ENCODE measurements at places on chromosomes 5 and 9.

DNA sequence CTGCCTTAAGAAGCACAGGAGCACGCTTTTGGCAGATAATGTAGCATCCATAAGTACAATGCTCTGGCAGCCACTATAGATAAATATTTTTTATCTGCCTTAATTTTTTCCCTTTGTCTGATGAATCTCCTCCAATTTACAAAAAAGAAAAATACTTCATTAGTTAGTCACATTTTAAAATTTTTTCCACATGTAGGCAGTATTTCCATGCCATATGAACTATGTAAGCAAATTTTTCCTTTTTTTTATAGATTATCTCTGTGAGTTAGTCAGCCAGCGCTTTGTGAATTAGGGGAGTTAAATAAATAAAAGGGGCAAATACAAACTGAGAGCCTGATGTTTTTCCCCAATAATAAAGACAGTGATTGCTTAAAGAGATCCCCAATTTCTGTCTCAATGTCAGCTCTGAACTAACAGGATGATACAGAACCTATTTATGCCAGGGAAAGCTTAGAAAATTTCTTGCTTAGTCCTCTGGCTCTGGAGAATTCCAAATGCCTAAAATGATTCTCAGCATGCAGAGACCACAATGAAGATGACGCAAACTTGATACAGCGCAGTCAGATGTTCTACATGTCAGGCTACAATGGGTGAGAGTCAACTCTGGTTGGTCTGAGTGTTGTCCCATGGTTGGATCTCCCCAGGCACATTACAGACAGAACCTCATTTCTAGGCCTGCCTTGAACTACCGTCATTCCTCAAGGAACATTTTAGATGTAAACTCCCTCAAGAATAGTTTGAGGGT lies 390.4 kb upstream of the CDH6 start:
- no peak for DNase-seq

DNA sequence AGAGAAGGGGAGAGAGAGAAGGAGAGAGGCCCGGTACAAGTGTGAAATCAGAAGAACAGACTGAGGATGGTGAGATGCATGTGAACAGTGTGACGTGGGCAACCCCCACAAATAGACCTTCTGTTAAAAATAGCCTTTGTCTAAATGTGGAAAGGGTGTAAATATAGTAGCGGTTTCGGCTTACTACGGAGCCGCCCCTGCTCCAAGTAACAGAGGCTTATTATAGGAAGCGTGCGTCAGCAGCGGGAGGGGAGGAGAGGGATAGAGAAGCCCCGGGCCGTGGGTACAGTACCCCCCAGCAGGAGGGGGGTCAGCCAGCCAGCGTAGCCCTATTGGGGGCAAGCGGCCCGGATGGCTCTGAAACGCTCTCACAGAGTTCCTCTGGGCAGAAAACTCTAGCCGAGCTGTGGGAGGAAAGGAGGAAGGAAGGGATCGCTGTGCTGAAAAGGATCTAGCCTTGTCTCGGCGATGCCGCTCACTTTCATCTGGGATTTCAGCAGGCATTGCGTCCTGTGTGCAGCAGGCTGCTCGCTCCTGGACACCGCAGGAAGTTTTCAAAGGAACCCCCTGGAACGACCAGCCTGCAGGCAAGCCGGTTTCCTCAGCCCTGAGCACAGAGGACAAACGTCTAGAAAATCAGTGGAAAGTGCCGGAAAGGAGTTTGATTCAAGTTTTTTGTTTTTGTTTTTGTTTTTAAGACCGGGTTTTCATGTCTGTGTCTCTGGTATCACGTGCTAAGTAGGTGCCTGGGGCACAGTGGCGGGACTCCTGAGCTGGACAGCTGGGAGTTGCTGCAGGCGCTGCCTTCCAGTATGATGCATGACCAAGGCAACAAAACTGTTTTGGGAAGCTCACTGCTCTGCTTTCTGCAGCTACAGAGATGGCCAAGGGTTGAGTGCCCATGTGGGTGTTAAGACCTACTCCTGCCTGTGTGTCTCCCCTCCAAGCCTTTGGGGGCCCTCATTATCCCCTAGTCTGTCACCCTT lies 146.6 kb downstream of the SEC61B start:
- DNase-seq, result no peak

GRCh38 chr5:104171958-104172690 lies 609.5 kb upstream of the NUDT12 start:
- DNase-seq, result no peak

DNA sequence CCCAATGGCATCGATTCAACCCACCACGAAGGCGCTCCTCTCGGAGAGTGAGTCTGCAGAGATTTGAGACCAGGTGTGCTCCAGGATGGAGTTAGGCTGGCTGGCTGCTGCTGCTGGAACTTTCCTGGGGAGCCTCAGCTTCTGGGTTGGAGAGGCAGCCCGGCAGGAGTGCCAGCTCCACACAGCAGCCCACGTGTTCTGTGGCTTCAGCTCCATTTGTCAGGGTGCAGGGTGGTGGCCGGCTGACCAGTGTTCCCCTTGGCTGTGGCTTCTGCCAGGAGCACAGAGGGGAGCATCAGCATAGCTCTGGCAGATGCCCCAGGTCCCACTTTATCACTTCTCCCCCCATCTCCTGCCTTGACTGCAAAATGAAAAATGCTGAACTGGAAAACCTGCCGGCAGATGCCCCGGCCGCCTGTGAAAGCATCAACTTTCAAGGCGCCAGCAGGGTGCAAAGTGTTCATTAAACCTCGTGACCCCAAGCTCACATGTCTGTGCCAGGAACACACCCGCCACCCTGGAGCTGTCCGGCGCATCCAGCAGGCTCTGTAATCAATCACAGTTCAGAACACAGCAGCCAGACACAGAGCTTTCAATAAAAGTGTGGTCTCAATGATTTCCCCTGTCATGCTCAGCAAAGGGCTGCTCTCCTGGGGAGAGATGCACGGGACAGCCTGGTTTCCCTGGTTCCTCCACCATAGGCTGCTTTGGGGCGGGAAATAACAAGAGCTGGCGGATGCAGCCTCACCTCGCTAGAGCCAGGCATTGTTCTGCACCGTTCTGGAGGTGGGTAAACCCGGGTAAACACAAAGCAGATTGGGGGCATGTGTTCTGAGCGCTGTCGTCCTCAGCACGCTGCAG lies 53.2 kb downstream of the TRIP13 start:
- DNase-seq, result no peak

DNA sequence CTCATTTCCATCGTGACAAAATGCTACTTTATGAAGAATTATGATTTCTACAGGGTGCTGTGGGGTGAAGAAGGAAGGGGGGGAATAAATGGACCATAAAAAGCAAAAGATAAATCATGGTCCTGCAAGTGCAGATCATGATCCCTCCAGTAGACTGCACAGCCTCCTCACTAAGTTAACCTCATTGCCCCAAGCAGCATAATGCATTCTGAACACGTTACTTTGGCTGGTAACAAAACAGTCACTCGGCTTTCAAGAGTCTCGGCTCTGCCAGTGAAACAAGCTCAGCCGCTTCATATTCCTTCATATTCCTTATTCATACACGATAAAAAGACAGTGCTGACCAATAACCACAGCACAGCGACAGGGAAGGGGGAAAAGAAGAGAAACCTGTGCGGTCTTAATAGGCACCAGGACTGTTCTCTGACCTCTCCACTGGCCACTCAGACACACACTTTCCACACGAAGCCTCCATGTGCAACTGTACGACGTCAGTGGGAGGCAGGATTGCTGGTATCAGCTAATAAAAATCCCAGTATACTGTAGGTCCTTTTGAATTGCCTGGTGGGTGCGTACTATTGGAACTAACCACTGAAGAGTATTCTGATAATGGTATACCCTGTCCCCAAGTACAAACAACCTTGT lies 60.5 kb downstream of the ANKH start:
- DNase-seq, result no peak

- DNase-seq, result no peak
Measured at GRCh38 chr5:137575847-137576246, 76.7 kb upstream of the SPOCK1 start.

DNA sequence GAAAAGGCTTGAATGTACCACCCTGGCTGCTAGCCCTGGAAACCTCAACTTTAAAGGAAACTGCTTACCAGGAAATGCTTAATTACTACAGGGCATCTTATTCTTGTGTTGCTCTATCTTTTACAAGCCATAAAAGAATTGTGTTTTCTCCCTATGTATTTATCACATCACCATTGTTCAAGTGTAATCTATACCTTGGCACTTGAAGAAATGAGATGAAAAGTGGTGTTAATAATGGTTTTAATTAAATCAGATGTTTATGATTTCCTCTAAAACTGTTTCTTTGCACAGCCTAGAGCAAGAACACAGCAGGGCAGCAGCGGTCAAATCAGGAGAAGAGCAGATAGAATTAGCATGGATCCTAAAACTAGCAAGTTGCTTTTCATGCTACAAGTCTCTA lies 131.8 kb upstream of the RGMB start:
- no peak for DNase-seq

DNA sequence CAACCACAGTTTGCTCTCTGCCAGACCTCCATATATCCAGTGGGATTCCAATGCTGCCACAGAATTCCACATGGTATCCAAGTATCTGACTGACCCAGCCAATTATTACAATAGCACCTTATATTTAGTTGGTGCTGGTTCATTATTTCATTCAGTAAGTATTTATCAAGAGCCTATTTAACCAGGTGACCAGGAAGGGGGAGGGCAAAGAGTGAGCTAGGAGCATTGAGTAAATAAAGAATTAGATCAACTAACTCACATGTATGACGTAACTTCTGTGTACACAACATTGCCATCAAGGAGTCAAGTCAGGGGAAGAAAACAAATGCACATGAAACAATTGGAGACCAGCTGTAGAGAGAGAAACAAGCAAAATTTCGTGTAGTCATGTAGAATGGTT lies 207.1 kb upstream of the PAPPA start:
- no peak for DNase-seq

DNA sequence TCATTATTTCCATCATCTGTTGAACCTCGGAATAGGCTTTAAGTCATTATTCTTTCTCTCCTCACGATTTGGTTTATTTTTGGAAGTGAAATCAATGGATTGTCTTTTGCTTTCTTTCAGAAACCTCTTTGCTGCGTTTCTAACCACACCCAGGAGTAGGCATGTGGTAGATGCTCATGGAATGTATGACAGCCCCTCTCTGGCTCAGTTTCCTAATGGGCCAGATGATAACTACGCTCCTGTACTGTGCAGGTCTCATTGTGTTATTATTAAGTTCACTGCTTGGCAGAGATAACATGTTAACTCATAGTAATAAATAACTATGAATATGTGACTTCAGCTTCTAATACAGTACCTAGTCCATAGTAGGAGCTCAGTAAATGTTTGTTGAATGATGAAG lies 175.5 kb upstream of the KLF4 start:
- DNase-seq, result no peak

All from activated CD8-positive, alpha-beta memory T cell treated with anti-CD3 and anti-CD28 coated beads for 1 hour (primary cell).